ENCODE measurements at places on chromosomes 12 and 14. TPM values are rescaled to one million over a fixed set of nuclear protein-coding genes. Genes with fewer than 3 reads are reported as not detected.

- no peak for DNase-seq
- no peaks in the 10 kb centered on the region for H3K27me3 ChIP-seq
- no peaks in the 10 kb centered on the region for H3K36me3 ChIP-seq
Measured at GRCh38 chr14:85572011-85572410, 42.1 kb downstream of the FLRT2 start.

GRCh38 chr12:5170844-5171243, 127.2 kb downstream of the KCNA5 start:
- no peaks in the 10 kb centered on the region for H3K27me3 ChIP-seq
- DNase-seq: peak; percentile 67
- no peak overlapping the region for H3K4me3 ChIP-seq
- peak overlapping the region; percentile 89 for H3K27ac ChIP-seq
- H3K36me3 ChIP-seq: no peaks in the 10 kb centered on the region

Gene HOTAIR
- total RNA-seq: 0.83 TPM

Gene P2RX2
- total RNA-seq: not detected

Gene OR10G3
- not detected for total RNA-seq

GRCh38 chr14:59245809-59246295, 57.4 kb downstream of the DAAM1 start:
- no peak overlapping the region for H3K27ac ChIP-seq
- H3K4me3 ChIP-seq: no peak overlapping the region
- no peaks in the 10 kb centered on the region for H3K27me3 ChIP-seq

Gene TAS2R9
- not detected for total RNA-seq

DNA sequence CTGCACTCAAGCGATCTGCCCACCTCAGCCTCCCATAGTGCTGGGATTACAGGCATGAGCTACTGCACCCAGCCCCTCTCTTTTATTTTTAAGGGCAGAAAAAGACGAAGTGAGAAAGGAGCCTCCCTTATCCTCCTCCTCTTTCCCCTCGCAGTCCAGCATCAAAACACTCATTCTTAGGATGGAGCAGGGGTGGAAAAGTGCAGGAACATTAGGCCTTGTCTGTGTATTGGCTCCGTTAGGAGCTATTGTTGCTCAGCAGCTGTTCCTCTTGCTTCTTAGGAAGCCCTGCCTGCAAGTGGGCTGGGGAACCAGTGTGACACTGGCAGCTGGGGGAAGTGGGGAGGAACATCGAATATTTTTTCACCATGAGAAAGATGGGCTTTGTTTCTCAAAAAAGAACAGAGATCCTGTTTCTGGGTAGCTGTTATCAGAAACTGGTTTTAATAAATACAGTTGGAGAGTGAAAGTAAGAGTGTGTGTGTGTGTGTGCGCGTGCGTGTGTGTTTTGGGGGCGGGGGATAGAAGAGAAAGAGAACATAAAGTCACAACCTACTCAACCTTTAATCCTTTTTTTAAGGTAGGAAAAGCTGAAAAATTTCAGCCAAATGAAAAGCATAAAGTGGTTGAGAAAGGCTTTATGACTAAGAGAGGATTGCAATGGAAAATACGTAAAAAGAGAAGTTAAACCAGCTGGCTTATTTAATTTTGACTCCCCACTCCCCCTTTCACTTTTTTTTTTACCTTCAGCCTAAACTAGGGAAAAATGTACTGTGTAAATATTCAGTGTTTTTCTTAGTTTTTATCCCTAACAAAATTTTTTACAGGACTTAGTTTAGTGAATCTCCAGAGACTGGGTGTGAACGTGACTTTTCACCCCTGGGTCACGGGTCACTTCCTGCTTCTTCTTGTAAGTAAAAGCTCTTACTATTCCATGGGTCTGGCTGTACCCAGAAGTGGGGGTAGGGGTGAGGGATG, 197.2 kb upstream of the PLEKHG7 start:
- H3K36me3 ChIP-seq: no peaks in the 10 kb centered on the region
- DNase-seq: peak; percentile 39
- H3K4me1 ChIP-seq: peaks cover 46% of the 10 kb centered on the region
- peak overlapping the region; percentile 18 for H3K4me3 ChIP-seq
